ENCODE measurements at places on chromosomes 16 and 17.

DNA sequence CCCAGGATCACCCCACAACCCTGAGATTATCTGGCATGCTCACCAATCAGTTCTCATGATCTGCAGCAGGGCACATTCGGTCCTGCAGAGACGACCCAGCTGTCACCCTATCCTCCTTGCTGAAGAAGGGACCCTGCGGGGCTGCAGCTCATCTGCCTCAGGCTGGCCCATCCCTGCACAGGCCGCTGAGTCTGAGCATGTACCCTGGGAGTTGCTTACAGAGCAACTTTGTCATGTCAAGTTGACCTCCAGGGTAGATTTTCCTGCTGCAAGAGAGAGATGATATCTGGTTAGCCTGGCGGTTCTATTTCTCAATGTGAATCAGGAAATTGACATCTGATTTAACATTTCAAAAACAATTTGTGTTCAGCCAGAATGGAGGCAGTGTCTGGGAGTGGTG lies 36.0 kb upstream of the ADCY9 start:
- DNase-seq = no peak

DNA sequence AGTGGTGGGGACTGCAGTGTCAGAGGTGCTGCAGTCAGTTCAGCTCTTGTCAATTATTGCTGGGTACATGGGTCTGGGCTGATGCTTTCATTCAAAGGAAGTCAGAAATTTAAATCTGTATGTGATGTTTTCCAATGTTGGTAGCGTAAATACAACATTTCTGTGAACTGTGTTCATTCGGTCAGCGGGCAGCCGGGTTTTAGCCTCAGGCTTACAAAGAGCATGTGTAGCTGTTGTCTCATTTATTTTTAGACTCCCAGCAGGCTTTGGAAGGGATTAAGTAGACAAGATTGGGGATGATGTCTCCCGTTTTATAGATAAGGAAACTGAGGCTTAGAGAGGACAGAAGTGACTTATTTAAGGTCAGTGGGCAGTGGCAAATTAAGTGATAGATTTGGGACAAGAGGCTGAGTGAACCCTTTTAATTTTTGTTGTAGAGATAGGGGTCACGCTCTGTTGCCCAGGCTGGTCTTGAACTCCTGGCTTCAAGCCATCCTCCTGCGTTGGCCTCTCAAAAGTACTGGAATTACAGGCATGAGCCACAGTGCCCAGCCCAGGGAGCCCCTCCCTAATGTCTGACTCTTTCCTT lies 8.1 kb downstream of the AQP8 start:
- DNase-seq = no peak

DNA sequence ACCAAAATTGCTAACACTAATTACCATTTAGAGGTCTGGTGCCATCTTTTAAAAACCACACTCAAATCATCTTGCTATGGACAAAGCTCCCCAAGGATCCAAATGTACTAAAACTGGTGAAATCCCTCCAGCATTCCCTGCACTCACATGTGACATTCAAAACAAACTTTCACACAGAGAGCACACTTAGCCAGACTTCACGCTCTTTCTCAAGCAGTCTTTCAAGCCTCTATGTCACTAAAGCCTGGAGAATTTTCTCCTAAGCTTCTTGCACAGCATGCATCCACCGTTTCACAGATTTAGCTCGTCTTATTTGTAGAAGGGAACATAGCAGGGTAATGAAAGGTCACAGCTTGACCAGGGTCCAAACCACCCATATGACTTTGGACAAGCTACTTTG lies 19.3 kb downstream of the CMTM3 start:
- DNase-seq = no peak

DNA sequence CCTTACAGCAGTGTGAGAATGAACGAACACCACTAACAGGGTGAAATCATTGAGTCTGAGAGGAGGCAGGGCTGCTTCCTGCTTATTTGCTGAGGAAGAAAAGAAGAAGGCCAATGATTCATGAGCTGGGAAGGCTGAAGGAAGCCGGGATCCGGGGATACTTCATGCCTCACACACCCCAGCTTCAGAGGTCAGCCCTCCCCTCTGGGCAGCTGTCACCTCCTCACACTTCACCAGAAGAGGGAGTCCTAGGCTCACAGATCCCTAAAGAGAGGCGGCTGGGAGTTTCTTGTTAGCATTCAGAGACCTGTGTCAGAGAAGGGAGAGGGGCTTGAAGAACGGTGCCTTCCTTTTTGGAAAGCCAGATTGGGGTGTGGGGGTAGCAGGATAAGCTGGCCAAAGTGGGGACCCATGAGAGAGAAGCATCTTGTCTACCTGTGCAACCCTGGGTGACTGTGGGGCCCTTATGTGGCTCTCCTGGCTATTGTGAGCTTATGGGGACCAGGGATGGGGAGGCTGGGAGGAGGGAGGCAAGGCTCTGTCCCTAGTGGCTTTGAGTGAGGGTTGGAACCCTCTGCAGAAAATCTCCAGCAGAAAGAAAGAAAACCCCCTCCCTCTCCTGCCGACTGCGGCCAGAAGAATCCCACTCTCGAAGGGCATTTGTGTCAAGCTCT lies 94.6 kb downstream of the RGS9 start:
- DNase-seq = peak; percentile 54

DNA sequence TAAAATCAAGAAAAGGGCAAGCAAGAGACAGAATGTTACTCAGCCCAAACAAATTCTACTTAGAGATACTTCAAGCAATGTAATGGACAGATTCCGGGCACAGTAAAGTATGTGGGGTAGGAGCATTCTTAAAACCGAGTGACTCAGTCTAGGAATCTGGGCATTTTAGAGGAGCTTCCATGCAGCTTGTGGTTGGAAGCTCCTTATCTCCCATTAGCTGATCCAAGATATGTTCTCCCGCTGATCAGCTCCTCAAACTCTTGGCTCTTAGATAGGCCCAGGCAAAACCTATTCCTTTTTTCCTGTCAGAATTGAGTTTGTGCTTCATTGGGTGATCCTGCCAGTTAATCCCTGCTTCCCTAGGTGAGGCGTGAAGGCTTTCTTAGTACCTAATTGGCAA lies 303.3 kb downstream of the CEP112 start:
- no peak for DNase-seq

Data from KG1 (cell line).